ENCODE measurements at places on chromosomes 11 and 22.

DNA sequence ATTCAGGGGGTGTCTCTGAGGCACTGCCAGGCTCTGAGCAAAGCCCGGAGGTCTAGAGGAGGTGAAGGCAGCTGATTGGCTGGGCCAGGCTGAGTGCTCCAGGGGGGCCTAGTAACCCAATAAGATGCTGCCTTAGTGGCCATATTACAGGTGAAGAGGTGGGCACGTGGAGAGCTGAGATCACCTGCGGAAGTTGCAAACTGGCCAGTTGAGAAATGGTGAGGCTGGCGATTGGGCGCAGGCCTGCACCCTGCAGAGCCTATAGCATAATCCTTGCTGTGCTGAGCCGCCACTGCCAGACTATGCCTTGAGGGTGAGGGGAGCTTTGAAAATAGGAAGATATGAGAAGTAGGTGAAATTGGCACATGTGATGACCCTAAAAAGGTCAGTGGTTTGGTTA lies 21.7 kb downstream of the DERL3 start:
- no peak for DNase-seq

- DNase-seq, result no peak
These were observed 123.8 kb upstream of the CCDC179 start for GRCh38 chr11:22984045-22984444.

GRCh38 chr22:46767249-46767985 lies 5.0 kb downstream of the TBC1D22A start:
- DNase-seq, result no peak

DNA sequence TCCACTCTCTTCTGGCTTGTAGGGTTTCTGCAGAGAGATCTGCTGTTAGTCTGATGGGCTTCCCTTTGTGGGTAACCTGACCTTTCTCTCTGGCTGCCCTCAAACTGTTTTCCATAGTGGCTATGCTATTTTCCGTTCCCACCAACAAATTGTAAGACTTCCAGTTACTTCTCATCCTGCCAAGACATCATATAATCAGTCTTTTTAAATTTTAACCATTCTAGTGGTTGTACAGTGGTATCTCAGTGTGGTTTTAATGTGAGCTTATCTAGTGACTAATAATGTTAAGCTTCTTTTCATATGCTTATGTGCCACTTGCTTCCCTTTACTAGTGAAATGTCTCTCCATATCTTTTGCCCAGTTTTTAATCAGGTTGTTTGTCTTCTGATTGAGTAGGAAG lies 13.6 kb upstream of the TRIM29 start:
- DNase-seq, result no peak

DNA sequence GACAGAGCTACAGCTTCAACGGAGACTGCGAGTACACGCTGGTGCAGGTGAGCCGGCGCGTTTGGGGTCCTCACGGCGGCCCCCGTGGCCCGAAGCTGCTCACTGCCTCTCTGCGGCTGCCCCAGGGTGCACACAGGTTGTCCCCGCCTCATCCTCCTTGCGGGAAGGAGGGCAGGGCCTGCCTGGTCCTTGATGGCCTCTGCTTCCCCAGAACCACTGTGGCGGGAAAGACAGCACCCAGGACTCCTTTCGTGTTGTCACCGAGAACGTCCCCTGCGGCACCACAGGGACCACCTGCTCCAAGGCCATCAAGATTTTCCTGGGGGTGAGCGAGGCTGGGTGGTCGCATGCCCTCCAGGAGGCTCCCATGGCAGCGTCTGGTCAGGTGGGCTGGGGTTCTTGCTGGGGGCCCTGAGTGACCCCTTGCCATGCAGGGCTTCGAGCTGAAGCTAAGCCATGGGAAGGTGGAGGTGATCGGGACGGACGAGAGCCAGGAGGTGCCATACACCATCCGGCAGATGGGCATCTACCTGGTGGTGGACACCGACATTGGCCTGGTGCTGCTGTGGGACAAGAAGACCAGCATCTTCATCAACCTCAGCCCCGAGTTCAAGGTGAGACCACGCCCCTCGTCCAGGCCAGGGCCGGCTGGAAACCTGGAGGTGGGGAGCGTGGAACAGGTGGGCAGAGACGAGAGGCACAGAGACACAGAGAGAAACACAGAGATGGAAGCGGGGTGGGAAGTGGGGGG lies 19.4 kb downstream of the MUC5AC start:
- DNase-seq, result no peak

DNA sequence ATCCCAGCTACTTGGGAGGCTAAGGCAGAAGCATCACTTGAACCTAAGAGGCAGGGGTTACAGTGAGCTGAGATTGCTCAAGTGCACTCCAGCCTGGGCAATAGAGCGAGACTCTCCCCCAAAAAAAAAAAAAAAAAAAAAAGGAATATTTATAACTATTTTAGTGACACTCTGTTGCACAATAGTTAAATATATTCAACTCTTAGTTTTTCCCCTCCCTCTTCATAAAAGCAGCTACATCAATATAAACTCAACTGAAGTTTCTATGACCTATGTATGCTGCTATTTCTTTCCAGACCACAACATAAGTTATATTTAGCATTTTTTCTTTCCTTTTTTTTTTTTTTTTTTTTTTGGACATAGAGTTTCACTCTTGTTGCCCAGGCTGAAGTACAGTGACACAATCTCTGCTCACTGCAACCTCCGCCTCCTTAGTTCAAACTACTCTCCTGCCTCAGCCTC lies 19.2 kb downstream of the CELF1 start:
- DNase-seq, result no peak

DNA sequence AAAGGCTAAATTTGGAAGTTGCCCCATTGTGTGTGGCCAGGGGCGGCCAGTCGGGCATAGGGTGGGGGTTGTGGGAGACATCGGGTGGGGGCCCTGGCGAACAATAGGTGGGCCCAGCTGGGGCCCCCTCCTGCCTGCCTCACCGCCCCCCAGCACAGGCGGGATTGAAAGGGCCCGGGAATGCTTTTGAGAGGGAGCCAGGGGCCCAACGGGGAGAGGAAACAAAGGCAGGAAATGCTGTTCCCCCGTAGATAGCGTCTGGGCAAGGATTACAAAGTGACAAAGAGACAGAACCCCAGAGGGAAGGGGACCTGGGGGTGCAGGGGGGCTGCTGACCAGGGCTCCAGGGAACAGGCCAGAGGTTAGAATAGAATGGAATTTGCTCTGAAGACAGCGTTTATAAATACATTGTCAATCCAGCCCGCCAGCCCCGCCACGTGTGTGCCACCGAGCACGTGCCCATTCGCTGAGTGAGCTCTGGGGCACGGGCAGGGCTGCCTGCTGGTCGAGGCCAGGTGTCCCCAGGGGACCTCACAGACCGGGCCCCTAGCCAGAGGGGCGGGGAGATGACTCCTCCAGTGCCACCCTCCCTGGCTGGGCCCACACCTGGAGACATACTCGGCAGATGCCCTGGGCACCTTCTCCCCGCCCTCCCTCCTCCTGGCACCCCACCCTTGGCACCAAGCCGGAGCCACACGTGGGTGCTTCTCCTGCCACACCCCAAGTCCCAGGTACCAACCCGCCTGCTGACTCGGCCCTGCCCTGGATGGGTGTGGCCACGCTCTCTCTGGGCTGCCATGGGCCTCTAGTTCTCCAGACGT lies 9.7 kb downstream of the PDGFB start:
- no peak for DNase-seq

DNA sequence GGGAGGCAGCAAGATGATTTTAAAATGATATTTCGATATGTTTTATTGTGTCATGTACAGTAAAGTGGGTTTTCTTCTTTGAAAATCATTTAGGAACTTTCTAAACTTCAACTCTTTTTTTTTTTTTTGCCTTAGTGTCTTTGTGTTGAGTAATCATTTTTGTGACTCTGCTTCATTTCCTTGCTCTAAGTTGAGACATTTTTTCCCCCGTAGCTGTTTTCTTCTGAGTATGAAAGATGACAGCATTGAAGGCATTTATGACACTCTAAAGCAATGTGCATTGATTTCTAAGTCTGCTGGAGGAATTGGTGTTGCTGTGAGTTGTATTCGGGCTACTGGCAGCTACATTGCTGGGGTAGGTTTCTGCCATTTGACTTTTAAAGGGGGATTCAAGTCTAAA lies 23.5 kb downstream of the RRM1 start:
- DNase-seq, result no peak

DNA sequence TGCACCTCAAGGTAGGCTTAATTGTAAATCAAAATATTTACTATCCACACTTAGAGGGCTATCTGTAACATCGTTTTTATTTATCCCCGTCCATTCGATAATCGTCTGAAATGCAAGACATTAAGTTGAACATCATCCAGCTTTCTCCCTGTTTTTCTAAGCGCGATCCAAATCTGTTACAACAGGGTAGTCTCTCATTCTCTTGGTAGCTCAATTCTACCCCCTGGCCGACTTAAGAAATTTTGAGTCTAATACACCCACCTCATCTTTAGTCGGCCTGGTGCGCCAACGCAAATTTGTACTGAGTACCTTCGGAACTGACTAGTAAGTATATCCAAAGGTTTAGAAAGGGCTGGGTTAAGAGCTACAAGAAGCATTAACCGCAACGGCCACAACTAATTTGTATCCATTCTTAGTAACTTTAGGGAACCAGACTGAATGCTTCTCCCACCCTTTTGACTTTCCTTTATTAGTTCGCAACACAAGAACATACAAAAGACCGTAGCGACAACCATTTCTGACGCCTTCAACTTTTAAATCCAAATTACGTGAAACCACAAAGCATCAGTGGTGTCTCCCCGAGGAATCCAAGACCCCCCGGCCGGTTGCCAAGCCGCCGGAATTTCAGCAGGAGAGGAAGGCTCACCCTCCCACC lies 1.0 kb upstream of the ZNF143 start:
- DNase-seq, result peak; percentile 20

GRCh38 chr11:75105462-75105925 lies 8.8 kb upstream of the OR2AT4 start:
- no peak for DNase-seq

DNA sequence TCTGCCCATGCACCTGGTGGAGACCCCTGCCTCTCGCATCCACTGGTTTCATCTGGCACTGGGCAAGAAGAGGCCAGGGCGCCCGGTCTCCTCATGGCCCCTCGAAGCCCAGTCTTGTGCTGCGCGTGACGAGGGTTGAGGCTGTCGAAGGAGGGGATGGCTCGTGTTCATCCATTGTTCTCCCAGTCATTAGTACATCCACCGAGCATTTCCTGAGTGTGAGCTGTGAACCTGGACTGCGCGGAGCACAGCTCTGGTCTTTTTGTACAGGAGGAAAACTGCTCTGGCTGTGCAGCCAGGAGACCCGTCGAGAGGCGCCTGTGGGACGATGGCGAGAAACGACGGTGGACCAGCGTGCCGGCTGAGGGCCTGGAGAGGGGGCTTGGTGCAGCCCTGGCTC lies 6.8 kb downstream of the CACNA1I start:
- DNase-seq, result no peak

DNA sequence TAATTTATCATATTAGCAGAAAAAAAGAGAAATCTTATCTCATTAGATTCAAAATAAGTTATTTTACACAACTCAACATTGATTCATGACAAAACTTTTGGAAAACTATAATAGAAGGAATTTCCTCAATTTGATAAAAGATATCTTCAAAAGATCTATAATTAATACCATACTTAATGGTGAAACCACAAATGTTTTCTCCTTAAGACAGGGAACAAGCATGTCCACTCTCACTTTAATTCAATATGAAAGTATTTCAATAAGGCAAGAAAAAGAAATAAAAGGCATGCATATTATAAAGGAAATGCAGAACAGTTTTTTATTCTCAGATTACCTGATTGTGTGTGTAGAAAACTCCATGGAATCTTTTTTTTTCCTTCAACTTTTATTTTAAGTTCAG lies 23.6 kb downstream of the MTNR1B start:
- DNase-seq, result no peak

GRCh38 chr11:64590763-64591221 lies at the start of gene SLC22A12:
Gene SLC22A12 (plus strand): TSS chr11:64591220. CDS start chr11:64591557, 337 bp downstream.
- no peak for DNase-seq

GRCh38 chr11:96960476-96960875 lies 570.7 kb downstream of the JRKL start:
- DNase-seq, result no peak

- DNase-seq, result no peak
These were observed 174.4 kb downstream of the MAML2 start for GRCh38 chr11:96168623-96169022.

GRCh38 chr11:32068134-32068870 lies 22.6 kb upstream of the RCN1 start:
- no peak for DNase-seq

DNA sequence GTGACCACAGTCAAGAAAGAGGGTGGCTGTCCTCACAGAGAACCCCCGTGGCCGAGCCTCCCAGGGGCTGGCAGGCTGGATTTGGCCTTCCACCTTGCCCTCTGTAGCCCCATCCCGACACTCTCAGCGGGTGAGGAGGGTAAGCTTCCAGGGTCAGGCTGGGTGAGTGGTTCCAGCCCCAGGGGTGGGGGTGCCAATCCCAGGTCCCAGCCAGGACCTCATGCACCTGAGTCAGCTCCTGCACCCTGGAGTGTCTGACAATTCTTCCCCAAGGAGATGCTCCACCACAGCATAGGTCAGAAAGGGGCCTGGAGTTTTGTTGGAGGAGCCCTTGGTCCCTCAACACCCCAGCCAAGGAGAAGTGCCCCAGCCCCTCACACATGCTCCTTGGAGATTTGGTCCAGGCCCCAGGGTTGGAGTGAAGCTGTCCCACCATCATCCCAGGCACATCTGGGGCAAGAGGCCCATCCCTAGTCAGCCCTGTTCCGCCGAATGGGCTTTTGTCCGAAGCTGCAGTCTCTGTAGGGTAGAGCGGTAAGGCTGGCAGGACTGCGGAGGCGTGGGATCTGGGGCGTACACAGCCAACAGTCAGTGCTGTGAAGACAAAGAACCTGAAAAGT lies 8.4 kb downstream of the LINC01488 start:
- no peak for DNase-seq

- DNase-seq, result no peak
These were observed 14.0 kb upstream of the APLNR start for GRCh38 chr11:57251037-57251436.

GRCh38 chr11:131454989-131455388 lies 84.6 kb downstream of the NTM start:
- no peak for DNase-seq

- DNase-seq, result no peak
These were observed 1.6 kb upstream of the CEP295 start for GRCh38 chr11:93659841-93660240.

DNA sequence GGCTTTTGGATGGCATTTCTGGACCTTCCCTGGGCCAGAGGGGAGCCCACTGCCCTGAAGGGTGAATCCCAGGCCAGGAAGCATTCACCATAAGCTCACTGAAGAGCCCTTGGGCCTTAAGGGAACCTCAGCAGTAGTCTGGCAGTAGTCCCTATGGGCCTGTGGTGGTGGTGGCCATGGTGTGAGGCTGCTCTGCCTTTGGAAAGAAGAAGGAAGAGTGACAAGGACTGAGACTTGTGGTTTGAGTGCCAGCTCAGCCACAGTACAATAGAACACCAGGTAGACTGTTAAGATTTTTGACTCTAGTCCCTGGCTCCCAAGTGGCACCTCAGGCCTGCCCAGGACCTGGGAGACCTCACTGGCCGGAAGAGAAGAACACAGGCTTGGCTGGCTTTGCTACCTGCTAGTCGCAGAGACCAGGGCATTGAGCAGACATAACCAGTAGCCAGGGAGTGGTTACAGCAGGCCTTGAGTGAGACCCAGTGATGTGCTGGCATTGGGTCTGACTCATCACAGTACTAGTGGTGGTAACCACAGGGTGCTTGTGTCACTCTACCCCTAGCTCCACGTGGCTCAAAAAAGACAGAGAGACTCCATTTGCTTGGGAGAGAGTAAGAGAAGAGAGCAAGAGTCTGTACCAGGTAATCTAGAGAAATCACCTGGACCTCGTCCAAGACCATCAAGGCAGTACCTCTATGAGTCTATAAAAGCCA lies 259.8 kb upstream of the BLID start:
- DNase-seq, result no peak
